ENCODE measurements at places on chromosomes 11 and 22.

GRCh38 chr11:42296910-42297309 is 837.5 kb upstream of the LRRC4C start:
- no peak for DNase-seq

GRCh38 chr11:61150706-61151544 is 10.3 kb downstream of the VPS37C start:
- DNase-seq, result no peak

DNA sequence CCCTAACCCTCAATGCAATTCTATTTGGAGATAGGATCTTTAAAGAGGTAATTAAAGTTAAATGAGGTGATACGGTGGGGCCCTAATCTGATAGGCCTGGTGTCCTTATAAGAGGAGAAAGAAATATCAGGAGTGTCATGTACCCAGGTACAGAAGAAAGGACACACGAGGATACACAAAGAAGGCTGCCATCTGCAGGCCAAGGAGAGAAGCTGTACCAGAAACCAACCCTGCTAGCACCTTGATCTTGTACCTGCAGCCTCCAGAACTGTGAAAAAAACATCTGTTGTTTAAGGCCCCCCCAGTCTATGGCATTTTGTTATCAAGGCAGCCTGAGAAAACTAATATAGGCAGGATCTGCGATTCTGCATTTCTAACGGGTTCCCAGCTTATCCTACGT is 44.2 kb downstream of the FBXO7 start:
- DNase-seq, result no peak

DNA sequence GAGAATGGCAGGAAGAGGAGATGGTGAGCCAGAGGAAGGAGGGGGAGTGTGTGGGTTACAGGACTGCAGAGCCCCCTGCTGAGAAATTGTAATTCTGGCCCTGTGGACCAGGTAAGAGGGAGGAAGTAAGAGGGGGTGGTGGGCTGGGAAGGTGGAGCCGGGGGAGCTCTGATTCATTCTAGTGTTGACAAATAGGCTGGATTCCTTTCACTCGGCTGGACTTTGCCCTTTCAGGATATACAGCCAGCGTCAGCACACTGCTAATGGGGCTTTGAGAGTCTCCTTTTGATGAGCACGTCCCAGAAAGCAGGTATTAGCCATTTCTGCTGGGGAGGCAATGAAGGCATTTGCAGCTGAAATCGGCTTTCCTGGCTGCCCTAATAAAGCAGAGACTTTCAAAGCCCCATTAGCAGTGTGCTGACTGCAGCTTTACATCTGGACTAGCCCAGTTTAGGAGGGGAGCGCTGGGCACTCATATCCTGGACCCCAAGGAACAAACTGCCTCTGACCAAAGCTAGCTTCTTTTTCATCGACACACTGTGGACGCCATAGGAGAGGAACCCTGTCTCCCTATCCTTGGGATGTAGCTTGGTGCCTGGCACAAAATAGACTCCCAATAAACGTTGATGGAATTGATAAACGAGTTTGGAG is 44.8 kb upstream of the CADM1 start:
- DNase-seq, result no peak

GRCh38 chr11:128658502-128658901 is 35.4 kb upstream of the FLI1 start:
- peak; percentile 83 for DNase-seq

GRCh38 chr11:130478881-130479280 is 30.4 kb downstream of the ADAMTS15 start:
- DNase-seq, result no peak

- DNase-seq, result no peak
Observed at GRCh38 chr11:132779497-132779896, 752.8 kb downstream of the OPCML start.

- DNase-seq, result no peak
Observed at GRCh38 chr22:33553493-33553892, 366.8 kb downstream of the LARGE1 start.

- no peak for DNase-seq
Observed at GRCh38 chr11:23797624-23798419, 699.0 kb upstream of the LUZP2 start.

GRCh38 chr11:133082841-133083488 is 449.3 kb downstream of the OPCML start:
- DNase-seq, result peak; percentile 63

DNA sequence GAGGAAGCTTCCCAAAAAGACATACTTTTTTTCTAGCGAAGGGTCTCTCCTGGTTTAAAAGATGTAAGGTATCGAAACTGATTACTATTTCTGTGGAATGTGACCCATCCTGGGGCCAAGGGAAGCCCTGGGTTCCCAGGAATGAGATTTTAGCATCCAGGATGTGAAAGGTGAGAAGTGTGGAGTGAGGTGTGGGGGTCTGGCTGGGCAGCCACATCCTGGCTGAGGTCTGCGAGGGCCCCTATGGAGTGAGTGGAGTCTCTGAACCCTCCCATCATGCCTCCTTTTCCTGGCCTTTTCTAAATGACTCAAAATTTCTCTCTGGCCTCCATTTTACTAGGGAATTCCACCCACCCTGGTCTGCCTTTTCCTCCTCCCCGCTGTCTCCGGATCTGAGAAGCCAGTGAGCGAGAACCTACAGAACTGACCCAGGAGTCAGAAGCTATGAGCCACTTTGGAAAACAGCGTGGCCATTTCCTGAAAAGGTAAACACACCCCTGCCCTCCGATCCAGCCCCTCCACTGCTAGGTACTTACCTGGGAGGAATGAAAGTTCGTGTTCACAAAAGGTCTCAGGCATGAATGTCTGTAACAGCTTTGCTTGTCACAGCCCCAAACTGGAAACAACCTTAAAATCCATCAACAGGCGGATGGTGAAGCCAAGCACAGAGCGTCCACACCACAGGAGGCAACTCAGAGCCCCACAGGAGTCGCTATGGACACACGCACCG is 27.7 kb upstream of the SHANK2 start:
- no peak for DNase-seq

DNA sequence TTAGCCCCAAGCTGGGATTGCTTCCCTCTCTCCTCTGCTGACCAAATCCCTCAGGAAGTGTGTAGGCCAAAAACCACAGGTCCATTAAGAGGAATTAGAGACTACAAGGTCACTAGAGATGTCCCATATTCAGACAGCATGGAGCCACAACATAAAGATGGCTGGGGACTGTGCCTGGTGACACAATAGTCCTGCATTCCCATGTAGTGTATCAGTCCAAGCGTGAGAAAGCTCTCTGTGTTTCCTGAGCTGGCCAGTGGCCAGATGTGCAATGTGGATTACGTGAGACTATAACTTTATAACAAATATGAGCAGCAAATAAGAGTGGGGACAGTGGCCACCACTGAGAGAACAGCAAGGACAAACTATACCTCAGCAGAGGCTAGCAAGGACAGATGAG is 7.6 kb upstream of the MS4A10 start:
- no peak for DNase-seq

- peak; percentile 50 for DNase-seq
Observed at GRCh38 chr22:41092847-41093411, 537 bp downstream of the EP300 start.

Measured in KBM-7 (cell line).